ENCODE measurements at places on chromosomes 4 and X.

- DNase-seq: no peak
Observed at GRCh38 chr4:54074381-54074780, 10.0 kb upstream of the CHIC2 start.

GRCh38 chr4:133147921-133148689 lies 989 bp upstream of the PCDH10 start:
- no peak for DNase-seq

- no peak for DNase-seq
Observed at GRCh38 chr4:109976189-109976588, 63.5 kb downstream of the EGF start.

- no peak for DNase-seq
Observed at GRCh38 chr4:17468619-17469221, 43.2 kb downstream of the QDPR start.

GRCh38 chrX:148380650-148381561 lies 119.5 kb upstream of the AFF2 start:
- no peak for DNase-seq

- no peak for DNase-seq
Observed at GRCh38 chr4:138404251-138404650, 162.1 kb upstream of the SLC7A11 start.

- no peak for DNase-seq
Observed at GRCh38 chr4:76589872-76590797, 155.1 kb downstream of the SHROOM3 start.

- DNase-seq: no peak
Observed at GRCh38 chr4:139266208-139266582, 13.8 kb downstream of the MGARP start.

DNA sequence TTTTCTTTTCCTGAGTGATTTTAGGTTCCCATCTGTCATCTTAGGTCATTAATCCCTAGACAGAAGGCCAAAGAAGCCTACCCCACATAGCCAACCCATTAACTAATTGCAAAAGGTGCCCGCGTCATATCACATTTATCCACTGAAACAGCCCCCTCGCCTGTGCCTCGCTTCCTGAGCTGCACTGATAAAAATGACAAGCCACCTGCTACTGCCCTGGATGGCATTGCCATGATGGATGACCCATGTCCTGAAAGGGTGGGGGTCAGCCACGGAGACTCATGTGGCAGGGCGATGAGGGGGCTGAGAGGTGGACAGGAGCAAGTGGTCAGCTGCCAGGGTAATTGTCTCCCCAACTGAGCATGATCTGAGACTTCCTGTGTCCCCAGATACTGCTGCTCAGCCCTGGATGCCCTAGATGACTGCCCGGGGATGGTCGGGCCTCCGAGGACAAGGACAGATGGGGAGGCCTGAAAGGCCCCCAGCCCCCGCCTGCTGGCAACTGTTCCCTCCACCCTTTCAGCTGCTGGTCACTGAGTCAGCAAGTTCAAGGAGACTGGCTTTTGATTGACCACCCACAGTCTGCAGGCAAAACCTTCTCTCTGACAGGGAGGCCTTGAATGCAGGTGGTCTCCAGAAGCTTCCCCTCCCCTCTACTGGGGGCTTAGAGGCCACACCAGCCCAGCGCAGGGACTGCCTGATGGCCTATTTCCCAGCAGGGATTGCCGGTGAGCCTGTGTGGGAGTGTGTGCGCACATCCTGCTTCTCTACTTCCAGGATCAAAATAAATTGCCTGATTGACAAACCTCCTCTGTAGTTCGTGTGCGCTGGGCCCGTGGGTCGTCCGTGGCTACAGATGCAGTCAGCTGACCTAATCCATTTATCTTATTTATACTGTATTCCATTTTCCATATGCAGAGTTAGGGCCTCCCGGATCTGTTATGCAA lies 496.3 kb downstream of the BCOR start:
- no peak for DNase-seq

DNA sequence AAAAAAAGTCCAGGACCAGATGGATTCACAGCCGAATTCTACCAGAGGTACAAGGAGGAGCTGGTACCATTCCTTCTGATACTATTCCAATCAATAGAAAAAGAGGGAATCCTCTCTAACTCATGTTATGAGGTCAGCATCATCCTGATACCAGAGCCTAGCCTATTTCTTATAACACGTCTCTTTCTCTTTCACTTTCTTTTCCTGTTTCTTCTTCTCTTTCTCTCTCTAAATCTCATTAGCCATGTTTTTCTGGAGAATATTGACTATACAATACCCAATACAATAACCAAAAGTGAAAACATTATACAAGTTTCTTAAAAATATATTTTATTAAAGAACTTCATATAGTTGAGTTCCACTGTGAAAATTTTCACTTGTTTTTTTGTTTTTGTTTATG lies 1154.9 kb upstream of the PCDH7 start:
- DNase-seq: no peak

- DNase-seq: no peak
Observed at GRCh38 chr4:103482471-103482870, 237.3 kb downstream of the TACR3 start.

GRCh38 chr4:30068234-30068633 lies 651.9 kb upstream of the PCDH7 start:
- DNase-seq: no peak

- DNase-seq: no peak
Observed at GRCh38 chr4:79625361-79625760, 217.3 kb upstream of the GK2 start.

DNA sequence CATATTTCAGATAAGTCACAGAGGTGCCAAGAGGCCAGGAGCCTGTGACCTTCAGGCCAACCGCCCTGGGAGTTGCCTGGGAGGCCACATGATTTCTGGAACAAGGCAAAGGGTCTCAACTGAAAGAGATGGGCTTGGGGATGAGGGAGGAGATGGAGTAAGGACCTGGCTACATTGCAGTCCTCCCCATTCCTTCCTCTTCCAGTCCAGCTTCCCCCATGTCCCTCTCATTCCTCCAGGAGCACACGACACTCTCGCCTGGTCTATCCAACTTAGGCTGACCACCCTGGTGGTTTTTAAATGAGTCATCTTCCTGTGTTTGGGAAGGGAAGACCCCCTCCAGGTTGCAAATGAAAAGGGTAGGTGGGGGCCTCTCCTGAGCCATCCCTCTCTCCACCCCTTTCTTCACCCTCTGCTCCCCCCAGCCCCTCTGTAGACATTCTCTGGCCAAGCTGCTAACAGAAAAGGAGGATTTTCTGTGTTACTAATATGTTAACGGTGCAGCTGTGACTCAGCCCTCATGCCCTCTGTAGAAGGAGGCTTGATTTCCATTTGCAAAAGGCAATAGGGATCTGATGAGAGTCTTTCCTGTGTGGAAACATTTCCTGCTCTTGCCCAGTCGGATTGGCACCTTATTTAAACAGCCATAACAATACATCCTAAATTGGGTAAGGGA lies 79.2 kb downstream of the RTL5 start:
- no peak for DNase-seq

DNA sequence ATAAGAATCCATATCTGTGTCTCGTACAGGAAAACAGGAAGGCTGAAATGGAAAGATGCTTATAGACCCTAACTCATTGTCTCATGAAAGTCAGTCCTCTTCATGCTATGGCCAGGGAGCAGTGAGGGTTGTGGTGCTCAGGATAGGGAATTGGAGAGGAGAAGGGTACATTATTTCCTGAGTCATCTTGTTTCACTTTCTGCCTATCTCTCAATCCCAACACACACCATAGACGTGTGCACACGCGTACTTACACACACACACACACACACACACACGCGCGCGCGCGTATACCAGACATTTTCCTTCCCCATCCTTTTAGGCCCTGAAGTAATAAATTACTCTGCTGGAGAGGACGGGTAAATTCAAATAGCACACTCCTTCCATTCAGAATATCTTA lies 53.7 kb upstream of the PRRG3 start:
- DNase-seq: no peak

GRCh38 chr4:127528302-127528701 lies 104.5 kb upstream of the INTU start:
- DNase-seq: no peak

GRCh38 chr4:112735474-112735951 lies 98.6 kb downstream of the LARP7 start:
- DNase-seq: no peak

GRCh38 chrX:81120258-81120935 lies 81.3 kb downstream of the HMGN5 start:
- DNase-seq: no peak

- DNase-seq: peak; percentile 34
Observed at GRCh38 chr4:48033825-48034413, 17.3 kb downstream of the NIPAL1 start.

DNA sequence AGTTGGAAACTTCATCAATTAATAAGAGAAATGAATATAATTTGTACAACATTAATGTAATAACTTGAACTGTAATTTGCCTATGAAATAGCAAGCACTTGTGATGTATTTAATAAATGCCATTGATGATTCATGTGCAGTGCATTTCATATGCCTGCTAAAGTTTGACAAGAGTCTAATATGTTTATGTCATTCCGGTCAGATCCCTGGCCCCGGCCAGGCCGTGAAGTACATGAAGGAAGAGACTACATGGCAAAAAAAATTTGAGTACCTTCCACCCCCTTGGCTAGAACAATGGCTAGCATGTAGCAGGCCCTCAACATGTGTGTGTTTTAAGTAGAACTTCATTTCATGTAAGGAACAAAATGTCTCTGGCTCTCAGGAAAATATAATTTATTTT lies 161.3 kb downstream of the ATP10D start:
- no peak for DNase-seq

DNA sequence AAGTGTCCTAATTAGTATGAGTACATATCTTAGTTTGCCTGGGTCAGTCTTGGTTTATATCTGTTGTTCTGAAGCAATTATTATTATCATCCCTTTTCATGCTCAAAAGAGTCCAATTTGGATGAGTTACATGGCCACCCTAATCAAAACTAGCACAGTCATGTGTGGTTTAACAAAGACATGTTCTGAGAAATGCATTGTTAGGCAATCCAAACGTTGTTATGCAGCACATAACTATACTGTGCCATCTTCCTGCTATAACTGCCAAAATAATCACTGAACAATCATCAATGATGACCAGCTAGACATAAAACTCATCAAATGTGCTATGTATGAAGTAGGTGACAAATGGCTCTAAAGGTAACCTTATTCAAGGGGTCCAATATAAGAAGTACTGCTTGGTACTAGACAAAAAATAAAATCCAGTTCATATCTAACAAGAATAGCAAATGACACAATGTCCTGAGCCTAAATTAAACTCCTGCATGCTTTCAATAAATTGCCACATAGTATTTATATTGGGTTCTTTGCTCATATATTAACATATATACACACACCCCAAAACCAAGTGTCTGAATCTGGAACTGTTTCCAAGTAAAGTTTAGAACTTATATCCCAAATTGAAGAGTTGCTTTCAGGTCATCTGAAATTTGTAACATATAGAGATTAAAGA lies 41.9 kb downstream of the CNOT6L start:
- DNase-seq: no peak

DNA sequence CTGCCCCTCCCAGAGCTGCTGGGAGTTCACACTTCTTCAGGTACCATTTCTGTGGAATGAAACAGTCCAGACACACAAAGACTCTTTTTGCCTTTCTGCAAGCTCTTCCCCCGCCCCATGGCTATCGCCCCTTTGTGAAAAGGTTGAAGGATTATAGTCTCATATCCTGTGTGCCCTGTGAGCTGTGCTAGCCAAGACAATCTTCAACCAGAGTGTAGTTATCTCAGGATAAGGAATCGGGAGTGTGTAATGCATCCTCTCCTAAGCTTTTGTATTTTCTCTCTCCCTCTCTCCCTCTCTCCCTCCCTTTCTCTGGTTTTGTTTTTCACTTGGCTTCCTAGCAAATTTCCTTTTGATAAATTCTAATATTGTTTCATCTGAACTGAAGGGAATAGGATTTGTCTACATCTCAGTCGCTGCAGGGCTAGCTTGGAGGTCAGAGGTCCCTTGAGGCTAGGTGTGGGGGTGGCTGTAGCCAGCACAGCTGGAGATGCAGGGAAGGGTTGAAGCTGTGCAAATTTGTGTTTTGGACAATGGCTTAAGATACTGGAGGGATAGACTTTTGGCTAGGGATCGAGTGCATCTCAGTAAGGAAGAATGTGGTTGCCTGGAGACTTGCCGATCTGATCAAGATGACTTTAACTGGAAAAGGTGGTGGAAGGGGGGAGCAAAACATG lies 74.6 kb upstream of the NALF2 start:
- no peak for DNase-seq

DNA sequence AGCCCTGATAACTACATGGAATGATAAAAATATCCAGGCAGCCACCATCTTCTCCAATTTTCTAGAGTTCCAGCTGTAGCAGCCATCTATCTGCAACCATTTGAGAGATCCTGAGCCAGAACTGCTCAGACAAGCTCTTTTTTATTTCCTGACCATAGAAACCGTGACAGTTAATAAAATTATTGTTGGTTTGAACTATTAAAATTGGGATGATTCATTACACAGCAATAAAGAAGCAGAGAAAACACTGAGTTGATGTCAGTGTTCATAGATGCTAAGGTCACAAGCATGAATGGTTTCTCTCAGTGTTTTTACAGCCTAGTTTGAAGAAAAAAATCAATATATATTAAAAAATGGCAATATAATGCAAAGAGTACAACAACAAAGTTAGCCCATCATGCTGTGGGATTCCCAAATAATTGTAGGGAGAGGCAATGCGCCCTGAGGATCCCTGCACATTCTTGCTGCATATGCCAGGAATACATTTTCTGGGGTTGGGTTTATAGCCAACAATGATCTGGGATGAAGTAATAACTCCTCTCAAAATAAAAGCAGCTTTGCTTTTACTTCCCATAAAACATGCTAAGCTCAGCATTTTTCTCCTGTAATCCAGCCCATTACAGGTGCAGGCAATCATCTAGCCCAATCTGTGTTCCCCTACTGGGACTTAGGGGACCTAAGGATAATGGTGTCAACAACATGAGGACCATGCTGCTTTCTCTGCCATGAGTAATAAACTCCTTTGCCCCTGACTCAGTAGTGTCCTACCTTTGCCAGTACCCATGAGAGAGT lies 84.0 kb downstream of the PABPC4L start:
- DNase-seq: no peak

- no peak for DNase-seq
Observed at GRCh38 chr4:125013891-125014290, 300.9 kb upstream of the FAT4 start.

DNA sequence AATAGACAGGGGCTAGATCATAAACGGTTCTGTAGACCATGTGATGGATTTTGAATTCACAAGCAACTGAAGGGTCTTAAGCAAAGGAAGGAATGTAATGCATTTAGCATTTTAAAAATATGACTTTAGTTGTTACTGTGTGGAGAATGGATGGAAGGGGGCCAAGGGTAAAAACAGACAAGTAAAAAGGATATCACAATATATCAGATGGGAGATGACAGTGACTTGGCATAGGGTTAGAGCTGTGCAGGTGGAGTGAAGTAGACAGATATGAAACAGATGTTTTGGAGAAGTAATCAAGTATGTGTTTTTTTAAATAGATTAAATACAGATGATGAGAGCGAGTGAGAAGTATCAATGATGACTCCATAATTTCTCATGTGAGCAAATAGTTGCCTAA lies 1116.0 kb upstream of the TENM3 start:
- no peak for DNase-seq

DNA sequence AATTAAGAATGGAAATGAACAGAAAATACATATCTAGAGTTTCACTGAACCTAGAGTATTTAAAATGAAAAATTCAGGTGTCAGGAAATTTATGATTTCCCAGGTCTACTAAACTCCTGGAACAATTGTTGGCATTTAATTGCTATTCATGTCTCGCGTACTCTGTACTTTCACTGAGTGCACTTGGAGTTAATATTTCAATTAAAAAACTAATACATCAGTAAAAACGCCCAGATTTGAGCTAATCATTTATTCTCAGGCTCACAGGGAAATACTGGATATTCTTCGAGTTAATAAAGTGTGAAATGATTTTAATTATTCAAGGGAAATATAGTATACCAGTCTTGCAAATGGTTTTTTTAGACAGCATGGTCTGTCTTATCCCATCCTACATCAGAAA lies 125.9 kb downstream of the CHRNA9 start:
- DNase-seq: no peak

All from stimulated activated naive CD4-positive, alpha-beta T cell (primary cell).